SW480 (cell line): ENCODE measurements at places on chromosomes 7 and 10.
A peak's percentile ranks its signal among the peaks of the same experiment; 100 is the strongest.

GRCh38 chr10:104842704-104843103 is 201.6 kb downstream of the SORCS3 start:
- no peak for DNase-seq

GRCh38 chr7:18521945-18522566 is 26.5 kb downstream of the HDAC9 start:
- no peak for DNase-seq

- no peak for DNase-seq
These were observed 28.3 kb upstream of the EGR2 start for GRCh38 chr10:62844280-62845011.

- DNase-seq: no peak
These were observed 561.5 kb upstream of the POT1 start for GRCh38 chr7:125491137-125491536.

DNA sequence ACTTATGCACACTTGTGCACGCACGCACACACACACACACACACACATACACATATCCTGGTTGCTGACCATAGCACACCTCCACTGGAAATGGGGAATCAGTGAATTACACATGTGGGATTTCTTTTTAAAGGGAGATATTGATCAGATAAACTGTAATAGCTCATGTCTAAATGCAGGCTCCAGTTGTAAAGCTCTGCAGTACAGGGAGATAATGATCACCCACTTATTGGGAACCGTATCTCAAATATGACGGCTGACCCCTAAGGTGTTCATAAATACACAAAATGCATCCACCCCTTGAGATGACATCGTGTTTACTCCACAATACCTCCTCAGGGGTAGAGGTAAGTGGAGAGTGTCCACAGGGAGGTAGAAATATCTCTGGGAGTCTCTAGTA is 79.2 kb downstream of the PLXNA4 start:
- DNase-seq: no peak

- DNase-seq: no peak
These were observed 70.0 kb downstream of the ELAPOR2 start for GRCh38 chr7:86989407-86989806.

DNA sequence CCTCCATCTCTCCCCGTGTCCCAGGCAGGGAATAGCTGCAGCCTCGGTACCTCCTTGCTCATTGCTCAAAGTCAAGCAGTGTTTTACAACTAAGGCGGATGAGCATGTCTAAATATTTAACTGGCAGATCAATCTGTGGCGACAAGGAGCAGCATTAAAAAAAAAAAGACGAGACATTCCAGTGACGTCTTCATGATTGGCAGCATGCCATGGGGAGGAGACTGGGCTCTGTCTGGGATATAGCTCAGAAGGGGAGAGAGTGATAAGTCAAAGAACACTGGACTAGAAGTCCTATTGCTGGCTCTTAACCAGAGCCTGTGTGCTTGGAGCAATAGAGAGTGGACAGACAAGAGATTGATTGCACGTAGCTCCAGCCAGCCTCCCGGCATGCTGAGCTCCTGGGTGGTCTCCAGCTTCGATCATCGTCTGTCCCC is 287.5 kb upstream of the PODXL start:
- DNase-seq: no peak

DNA sequence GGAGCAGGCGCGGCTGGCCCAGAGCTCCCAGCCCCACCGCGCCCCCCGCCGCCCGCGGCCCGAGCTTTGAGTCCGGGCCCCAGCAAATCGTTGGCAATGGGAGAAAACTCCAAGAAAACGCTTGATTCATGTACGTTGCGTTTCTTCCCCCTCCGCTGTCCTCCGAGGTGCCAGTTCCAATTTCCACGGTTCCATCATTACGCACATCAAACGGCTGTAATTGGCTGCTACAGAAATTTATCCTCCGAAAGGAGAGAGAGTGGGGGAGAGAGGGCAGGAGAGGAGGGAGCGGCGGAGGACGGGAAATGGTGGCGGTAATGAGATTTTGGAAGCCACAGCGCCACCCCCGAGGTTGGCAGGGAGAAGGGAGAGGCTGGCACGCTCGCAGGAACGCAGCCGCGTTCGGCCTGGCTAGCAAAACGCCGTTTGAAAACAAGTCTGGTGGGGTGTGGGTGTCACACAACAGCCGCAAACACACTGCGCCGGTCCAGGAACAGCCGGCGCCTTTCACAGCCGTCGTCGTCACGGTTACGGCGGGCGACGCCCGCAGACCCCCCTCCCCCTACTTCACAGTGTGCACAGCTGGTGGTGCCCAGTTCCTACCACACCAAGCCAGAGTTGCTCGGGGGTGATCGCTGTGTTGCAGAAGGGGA is 57.5 kb downstream of the UNCX start:
- DNase-seq: peak; percentile 46

DNA sequence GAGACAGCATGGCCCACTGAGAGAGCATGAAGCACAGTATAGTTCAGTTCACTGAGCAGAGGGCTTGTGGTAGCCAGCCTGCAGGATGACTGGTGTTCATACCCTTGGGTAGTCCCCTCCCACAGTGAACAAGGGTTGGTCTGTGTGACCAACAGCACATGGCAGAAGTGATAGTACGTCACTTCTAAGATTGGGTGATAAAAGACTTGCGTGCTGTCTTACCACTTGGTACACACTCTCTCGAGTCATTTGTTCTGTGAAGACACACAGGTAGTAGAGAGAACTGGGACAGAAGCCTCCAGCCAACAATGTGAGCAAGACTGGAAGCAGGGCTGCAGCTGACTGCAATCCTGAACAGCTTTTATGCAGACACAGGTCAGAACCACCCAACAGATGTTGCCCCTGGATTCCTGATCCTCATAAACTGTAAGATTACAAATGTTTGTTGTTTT is 14.6 kb downstream of the EPC1 start:
- no peak for DNase-seq

GRCh38 chr10:119817991-119818888 is 54.4 kb downstream of the MCMBP start:
- no peak for DNase-seq

- DNase-seq: no peak
These were observed 17.1 kb downstream of the CHST3 start for GRCh38 chr10:71981015-71981875.

DNA sequence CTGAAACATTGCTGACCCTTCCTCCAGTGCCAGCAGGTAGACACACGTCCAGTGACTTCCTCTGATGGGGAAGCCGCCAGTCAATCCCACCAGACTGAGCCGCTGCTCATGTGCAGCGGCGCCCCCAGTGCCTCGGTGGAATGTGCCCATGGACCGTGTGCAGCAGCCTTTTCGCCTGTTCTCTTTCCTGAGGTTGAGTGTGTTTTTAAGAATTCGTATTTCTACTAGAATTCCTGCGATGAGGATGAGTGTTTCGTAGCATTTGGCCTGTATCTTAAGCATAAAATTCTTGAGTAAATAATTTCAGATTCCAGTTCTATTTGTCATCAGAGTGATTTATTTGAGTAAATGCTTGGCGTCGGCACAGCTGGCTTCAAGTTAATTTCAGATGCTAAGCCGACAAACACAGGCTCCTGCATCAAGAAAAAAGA is 35.4 kb downstream of the BNIP3 start:
- no peak for DNase-seq

GRCh38 chr7:70797109-70797514 is 334.8 kb upstream of the GALNT17 start:
- DNase-seq: no peak

- DNase-seq: no peak
These were observed 20.0 kb downstream of the NEURL1 start for GRCh38 chr10:103513380-103514060.

- no peak for DNase-seq
These were observed 281.7 kb downstream of the FRMD4A start for GRCh38 chr10:14048930-14049613.

DNA sequence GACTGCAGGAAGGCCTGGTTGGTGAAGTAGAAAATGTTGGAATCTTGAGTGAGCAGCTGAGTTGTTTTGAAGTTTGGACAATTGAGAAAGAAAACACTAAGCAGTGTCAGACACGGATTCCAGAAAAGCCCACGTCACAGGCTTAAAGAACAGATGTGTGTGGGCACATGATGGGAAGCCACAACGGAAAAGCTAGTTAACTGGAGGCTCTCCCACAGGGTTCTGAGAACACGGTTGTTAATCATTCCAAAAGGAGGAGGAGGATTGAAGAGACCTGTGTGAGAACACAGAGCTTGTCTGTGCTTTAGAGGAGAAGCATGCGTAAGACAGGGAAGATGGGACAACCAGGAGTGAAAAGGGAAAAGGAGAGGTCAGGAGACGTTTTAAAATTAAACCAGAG is 42.6 kb downstream of the SHH start:
- DNase-seq: no peak

GRCh38 chr7:14752301-14752700 is 150.2 kb downstream of the DGKB start:
- no peak for DNase-seq

GRCh38 chr7:119415682-119416081 is 857.3 kb upstream of the KCND2 start:
- no peak for DNase-seq

- DNase-seq: no peak
These were observed 12.2 kb upstream of the DUSP5 start for GRCh38 chr10:110485541-110485940.

DNA sequence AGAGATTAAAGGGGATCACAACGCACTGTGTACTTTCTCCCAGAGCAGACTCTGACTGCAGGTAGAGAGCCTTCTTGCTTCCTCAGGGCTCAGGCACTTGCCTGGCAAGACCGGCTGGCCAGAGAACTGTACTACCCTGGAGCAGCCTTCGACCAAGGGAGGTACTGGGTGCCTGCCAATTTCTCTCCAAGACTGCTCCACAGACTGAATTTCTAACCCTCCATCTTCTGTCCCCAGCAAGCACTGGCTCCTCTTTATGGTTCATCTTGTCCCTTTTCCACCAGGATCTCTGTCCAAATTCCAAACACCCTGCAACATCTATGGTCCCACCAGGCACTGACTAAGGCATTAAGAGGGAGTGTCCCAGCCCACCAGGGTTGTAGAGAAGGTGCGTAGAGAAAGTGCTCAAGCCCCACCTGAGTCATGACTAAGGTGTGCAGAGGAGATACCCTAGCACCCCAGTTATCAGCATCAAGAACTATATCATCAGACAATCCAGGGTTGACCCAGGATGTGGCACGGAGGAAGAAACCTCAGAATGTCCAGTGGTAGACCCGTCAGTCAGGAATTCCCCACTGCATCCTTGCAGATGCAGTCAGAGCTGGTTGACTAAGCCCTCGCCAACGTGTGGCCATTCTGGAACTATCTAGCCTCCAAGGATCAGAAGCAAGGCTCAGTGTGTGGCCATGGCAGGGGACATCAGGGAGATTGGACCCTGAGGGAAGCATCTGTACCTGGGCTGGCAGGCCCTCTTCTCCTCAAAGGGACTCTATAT is 60.9 kb upstream of the CAMK2B start:
- DNase-seq: no peak

- DNase-seq: no peak
These were observed 31.8 kb downstream of the ARHGAP22 start for GRCh38 chr10:48573045-48573444.

DNA sequence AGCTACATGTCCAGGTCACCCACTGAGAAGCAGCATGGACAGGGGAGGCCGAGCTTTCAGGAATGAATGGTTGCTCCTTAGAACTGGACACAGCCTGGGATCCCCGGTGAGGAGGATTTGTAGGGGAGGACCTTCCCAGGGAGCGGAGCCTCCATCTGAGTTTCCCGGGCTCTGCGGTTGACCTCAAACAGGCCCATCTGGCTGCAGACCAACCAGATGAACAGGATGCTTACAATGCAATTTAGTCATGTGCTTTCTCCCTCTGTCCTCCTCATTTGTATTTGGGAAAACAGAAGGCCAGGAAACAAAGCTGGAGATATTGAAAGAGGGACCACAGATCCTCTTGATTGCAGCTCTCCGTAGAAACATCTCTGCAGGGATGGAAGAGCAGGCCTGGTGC is 104.8 kb downstream of the EMX2 start:
- DNase-seq: no peak

GRCh38 chr7:50978633-50979215 is 196.0 kb upstream of the GRB10 start:
- DNase-seq: peak; percentile 55

DNA sequence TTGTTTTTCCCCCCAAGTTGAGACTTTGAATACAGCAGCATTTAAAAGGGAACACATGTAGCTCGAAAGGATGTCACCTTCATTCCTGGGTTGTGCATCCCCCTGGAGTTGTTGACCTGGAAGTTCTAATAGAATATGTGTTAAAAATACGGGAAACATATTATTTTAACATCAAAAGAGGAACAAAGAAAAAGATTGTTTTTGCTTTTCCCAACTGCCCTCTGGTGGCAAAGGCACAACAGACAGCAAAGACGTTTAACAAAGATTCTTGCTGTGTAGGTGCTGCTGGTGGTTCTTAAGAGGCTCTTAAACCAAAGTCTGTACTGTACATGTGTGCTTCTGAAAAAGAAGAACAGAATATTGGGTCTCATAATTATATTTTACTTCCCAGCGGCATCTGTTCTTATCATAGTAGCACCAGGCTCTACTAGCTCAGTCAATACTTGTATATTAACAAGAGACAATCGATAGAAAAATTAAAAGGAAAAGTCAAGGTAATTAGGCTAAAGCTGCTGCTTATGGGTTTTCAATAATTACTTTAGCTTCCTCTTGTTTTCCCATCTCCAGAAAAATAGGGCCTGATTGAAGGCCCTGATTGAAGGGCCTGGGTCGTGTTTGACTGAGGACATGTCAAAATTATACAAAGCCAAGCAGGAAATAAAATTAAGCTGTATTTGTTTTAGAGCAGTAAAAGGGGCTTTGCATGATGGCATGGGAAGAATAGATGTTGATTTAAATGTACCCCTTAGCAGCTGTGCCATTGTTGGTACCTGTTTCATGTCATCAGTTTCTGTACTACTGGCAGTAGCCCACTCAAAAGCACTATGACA is 384.2 kb upstream of the LRGUK start:
- DNase-seq: no peak

- no peak for DNase-seq
These were observed 172.1 kb downstream of the CYP26A1 start for GRCh38 chr10:93245779-93246178.

- no peak for DNase-seq
These were observed 554.9 kb upstream of the NRP1 start for GRCh38 chr10:33889371-33889770.

DNA sequence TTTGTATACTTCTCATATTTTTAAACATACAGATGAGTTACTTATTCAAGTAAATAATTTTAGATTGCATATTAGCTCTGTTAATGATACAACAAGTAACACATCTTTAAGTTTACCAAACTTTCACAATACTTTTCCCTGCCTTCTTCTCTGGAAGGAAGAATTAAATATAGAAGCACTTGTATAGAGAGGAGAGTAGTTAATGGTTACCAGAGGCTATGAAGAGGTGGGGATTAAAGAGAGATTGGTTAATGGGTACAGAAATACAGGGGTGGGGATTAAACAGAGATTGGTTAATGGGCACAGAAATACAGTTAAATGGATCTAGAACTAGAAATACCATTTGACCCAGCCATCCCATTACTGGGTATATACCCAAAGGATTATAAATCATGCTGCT is 20.0 kb upstream of the UCN3 start:
- DNase-seq: no peak
